HT1080 (cell line): ENCODE measurements at places on chromosomes 6 and 20.

DNA sequence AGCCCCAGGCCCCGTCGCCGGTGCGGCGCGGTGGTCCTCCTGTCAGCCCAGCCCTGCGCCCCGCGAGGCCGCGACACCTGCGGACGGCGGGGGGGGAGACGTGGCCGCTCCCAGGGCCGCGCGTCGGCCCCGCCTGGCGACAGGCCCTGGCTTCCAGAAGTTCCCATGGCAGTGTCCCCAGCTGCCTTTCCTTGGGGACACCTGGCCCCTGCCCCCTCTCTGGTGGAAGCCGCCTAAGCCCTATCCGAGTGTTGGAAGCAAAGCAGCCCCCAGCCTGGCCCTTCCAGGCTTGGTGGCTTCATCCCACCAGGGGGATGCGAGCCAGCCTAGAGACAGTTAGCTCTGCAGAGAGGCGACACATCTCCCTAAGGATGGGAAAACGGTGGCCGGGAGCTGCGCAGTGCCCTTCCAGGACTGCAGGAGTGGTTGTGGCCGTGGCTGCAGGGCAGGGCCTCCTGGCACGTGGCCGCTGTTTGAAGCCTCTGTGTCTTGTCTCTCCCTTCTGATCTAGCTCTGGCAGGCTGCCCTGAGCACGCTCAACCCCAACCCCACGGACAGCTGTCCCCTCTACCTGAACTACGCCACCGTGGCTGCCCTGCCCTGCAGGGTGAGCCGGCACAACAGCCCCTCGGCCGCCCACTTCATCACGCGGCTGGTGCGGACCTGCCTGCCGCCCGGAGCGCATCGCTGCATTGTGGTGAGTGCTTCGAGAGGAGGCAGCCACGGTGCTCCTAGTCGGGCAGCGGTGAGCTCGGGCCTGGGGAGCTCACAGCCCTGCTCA, 816 bp downstream of the NPEPL1 start:
- DNase-seq = no peak

DNA sequence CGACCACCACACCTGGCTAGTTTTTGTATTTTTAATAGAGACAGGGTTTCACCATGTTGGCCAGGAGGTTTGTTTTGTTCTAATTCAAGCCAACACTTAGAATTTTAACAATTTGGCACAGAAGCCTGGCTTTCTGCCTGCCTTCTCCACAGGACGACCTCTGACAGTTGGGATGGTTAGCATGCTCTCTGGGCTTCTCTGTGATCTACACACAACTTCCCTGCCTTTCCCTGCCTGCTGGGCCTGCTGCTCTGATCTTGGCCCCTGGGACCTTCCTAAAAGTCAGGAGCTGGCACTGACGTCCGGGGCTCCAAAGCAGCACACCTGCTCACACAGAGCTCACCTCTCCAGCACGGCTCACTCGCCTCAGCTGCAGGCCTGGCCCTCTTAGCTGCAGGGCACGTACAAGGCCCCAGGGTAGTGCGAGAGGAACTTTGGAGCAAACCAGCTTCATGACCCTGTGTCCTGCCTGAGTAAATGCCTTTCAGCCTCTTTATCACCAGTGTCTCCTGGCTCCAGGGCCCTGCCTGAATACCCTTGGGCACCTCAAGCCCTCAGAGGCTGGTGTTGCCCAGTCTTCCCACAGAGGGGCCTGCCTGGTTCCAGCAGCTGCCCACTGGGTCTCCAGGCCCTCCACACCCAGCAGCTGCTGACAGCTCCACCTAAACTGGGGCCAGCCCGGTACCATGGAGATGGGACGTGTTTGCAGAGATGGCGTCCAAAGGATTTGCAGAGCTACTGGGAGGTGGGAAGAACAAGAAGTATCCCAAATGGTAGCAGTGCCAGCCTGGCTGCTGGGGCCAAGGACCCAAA, 96.0 kb downstream of the PSMB1 start:
- DNase-seq = no peak

GRCh38 chr20:17399303-17399985, 131.7 kb downstream of the BFSP1 start:
- no peak for DNase-seq

- no peak for DNase-seq
Observed at GRCh38 chr20:32861446-32861845, 2.7 kb downstream of the EFCAB8 start.

- DNase-seq = no peak
Observed at GRCh38 chr20:38608188-38608587, 6.6 kb downstream of the ARHGAP40 start.

DNA sequence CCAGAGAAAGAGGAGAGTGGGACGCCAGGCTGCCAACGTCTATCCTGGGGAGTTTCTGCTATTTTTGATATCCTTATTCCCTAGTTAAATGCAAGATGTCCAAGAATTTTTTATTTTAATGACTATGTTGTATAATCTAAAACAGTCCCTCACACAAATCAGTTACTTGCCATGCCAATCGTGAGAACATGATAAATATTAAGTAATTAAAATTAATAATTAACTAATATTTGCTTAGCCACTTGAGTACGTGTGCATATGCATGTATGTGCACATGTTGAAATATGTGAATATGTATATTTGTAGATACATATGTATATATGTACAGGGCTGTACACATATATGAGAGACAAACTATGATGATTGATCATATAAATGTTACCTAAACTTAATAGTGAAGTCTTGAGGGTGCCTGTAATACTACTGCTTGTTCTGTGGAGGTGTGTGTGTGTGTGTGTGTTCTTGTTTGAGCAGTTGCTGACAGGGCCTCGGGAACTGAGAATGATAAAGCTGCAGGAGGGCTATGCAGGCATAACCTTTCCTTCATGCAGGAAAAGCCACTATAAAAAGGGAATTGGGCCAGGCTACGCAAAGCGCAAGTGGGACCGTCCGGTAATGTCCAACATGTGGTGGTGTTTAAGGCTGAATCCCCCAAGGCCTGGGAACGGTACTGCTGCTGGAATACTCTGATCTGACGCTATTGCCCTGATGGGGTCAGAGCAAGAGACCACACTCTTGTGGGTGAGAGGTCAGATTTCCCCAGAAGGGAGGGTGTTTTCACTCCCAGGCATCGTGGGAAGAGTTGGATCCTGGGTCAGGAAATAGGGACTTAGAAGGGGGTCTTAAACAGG, 148.3 kb upstream of the TBX18 start:
- DNase-seq = no peak

DNA sequence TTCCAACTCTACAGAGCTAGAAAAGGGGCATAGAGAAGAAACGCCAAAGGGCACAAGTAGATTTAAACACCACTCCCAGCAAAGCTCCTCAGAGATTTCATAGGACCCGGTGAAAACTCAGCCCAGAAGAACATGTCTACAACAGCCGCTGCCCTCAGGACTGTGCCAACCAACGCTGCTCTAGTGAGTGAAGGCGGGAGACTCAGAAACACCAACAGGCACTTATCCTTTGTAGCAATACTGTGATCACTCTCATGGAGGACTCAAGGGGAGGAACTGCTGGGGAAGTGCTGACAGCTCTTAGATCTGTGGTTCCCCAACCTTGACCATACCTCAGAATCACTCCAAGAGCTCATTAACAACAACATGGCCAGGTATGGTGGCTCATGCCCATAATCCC, 39.5 kb downstream of the STAU1 start:
- no peak for DNase-seq

DNA sequence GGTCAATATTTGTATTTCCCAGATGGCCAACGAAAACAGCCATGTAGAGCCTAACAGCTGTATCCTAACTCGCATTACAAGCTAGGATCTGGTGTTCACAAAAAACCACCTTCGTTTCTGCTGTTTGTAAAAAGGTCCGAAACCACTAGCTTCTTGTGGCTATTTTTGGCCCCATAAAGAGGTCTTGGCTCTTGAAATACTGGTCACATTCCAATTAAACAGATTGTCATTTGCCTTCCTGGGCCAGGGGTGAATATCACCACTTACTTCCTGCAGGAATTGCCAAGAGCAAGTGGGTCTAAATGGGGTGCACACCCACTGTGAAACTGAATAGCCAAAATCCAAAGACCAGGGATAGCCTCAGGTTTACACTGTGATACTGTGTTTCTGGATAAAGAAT, 48.2 kb downstream of the TSHZ2 start:
- DNase-seq = no peak

GRCh38 chr6:56241124-56241802, 6.1 kb downstream of the COL21A1 start:
- DNase-seq = no peak

GRCh38 chr6:109443425-109443950, 3.0 kb downstream of the SMPD2 start:
- DNase-seq = no peak

DNA sequence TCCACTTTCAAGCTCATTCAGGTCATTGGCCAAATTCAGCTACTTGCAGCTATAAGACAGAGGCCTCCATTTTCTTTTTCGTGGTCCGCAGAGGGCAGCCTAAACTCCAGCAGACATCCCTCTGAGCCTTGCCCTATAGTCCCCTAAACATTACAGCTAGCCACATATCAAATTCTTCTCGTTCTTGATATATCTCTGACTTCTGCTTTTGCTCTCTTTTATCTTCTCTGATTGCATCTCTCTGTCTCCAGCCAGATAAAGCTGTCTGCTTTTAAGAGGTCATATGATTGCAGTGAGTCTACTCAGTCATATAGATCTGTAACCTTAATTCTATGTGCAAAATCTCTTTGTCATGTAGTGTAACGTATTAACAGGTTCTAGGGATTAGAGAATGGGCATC, 358.4 kb upstream of the RGS17 start:
- no peak for DNase-seq

GRCh38 chr6:13848522-13849150, 34.3 kb upstream of the MCUR1 start:
- no peak for DNase-seq
